Uterine smooth muscle cell (primary cell): ENCODE measurements at places on chromosomes 12 and 14. TPM values are rescaled to one million over a fixed set of nuclear protein-coding genes. Genes with fewer than 3 reads are reported as not detected.

The SMIM41 gene
- total RNA-seq, result 0.11 and 0.37 TPM in 2 replicates

The ARPC3 gene
- 244 and 247 TPM in 2 replicates for total RNA-seq

The SYCP3 gene
- total RNA-seq, result under 0.01 and 0.11 TPM in 2 replicates

The TCTN2 gene
- total RNA-seq, result 12.7 and 13.6 TPM in 2 replicates

The LTB4R2 gene
- total RNA-seq, result 3.7 and 3.8 TPM in 2 replicates

The CATSPERB gene
- 0.11 and 0.12 TPM in 2 replicates for total RNA-seq

The C1S gene
- 72.8 and 248 TPM in 2 replicates for total RNA-seq

The GPRC5A gene
- total RNA-seq, result 15.6 and 25.2 TPM in 2 replicates

The PXMP2 gene
- total RNA-seq, result 9.8 and 12.9 TPM in 2 replicates

The POTEG gene
- total RNA-seq, result not detected in 2 replicates

The LHX5 gene
- not detected in 2 replicates for total RNA-seq

The TIMELESS gene
- total RNA-seq, result 12.1 and 31.5 TPM in 2 replicates

The ZC2HC1C gene
- 1.8 and 1.9 TPM in 2 replicates for total RNA-seq

The TMEM30B gene
- total RNA-seq, result 0.11 and 0.12 TPM in 2 replicates

The FGF23 gene
- not detected in 2 replicates for total RNA-seq

The GYS2 gene
- total RNA-seq, result not detected in 2 replicates

The OGFOD2 gene
- 14.9 and 15.0 TPM in 2 replicates for total RNA-seq

The OVCH1 gene
- under 0.01 TPM in 1 of 2 replicates, not detected in the other for total RNA-seq

The ACVRL1 gene
- 9.8 and 12.5 TPM in 2 replicates for total RNA-seq

The MIA2 gene
- 16.2 and 26.7 TPM in 2 replicates for total RNA-seq

The PTGER2 gene
- 17.5 and 22.9 TPM in 2 replicates for total RNA-seq

The TAS2R9 gene
- total RNA-seq, result 0.12 TPM in 1 of 2 replicates, not detected in the other

The SDSL gene
- 7.5 and 18.4 TPM in 2 replicates for total RNA-seq

The PLD4 gene
- under 0.01 and 0.22 TPM in 2 replicates for total RNA-seq

The PROX2 gene
- total RNA-seq, result not detected in 2 replicates

The SDS gene
- total RNA-seq, result not detected in 2 replicates

The SMCO2 gene
- total RNA-seq, result 0.12 and 0.22 TPM in 2 replicates

The NEK9 gene
- total RNA-seq, result 50.1 and 57.4 TPM in 2 replicates

The DACT1 gene
- total RNA-seq, result 7.9 and 27.4 TPM in 2 replicates

The FAM90A1 gene
- 0.11 and 0.12 TPM in 2 replicates for total RNA-seq

The P2RX2 gene
- not detected in 2 replicates for total RNA-seq

The ANKS1B gene
- total RNA-seq, result 1.2 TPM in 2 replicates

The DMAC2L gene
- total RNA-seq, result 4.0 and 7.0 TPM in 2 replicates

The PMEL gene
- 0.22 and 1.5 TPM in 2 replicates for total RNA-seq

The RNF212B gene
- total RNA-seq, result not detected in 2 replicates

The CELA1 gene
- not detected in 2 replicates for total RNA-seq

The CCDC177 gene
- total RNA-seq, result under 0.01 TPM in 1 of 2 replicates, not detected in the other

The VRTN gene
- not detected in 2 replicates for total RNA-seq

The HOXC5 gene
- under 0.01 TPM in 1 of 2 replicates, not detected in the other for total RNA-seq

The CYP46A1 gene
- 0.11 and 0.37 TPM in 2 replicates for total RNA-seq

The KRT71 gene
- total RNA-seq, result not detected in 2 replicates

The GPR84 gene
- total RNA-seq, result not detected in 2 replicates

The CPNE6 gene
- total RNA-seq, result not detected in 2 replicates

The TAS2R19 gene
- total RNA-seq, result 7.9 and 10.8 TPM in 2 replicates

The MUCL1 gene
- not detected in 2 replicates for total RNA-seq
